Stimulated activated CD4-positive, alpha-beta T cell treated with anti-CD3 and anti-CD28 coated beads, Interleukin-1b, Interleukin-23, amount 100 ng/mL, for 1 hour (primary cell): ENCODE measurements at places on chromosomes 13 and 19.

GRCh38 chr19:3986260-3987041 lies 1.2 kb upstream of the EEF2 start:
- DNase-seq = no peak

GRCh38 chr19:22545751-22546150 lies 88.4 kb upstream of the ZNF492 start:
- no peak for DNase-seq

DNA sequence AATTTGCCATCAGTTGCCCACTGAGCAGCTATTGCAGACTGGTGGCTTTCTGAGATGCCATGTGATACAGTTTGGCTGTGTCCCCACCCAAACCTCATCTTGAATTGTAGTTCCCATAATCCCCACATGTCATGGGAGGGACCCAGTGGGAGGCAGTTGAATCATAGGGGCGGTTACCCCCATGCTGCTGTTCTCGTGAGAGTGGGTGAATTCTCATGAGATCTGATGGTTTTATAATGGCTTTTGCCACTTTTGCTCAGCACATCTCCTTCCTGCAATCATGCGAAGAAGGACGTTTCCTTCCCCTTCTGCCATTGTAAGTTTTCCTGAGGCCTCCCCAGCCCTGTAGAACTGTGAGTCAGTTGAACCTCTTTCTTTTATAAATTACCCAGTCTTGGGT lies 34.8 kb upstream of the ANKRD10 start:
- no peak for DNase-seq

DNA sequence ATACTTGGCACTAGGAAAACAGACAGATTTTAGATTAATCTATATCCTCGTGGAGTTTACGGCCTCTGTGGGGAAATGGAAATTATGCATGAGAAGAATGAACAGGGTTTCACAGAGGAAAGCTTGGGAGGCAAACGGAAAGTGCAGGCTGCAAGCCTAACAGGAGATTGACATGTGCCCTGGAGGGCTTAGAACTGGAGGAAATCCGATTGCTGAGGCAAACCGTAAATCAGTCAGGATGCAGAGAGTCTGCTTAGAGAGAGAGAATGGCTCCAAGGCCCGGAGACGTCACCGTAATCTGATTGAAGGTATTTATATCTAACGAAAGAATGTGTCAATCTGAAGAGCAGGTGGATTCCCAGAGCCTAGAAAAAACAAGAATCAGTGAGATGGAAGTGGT lies 143.2 kb downstream of the KATNAL1 start:
- no peak for DNase-seq

DNA sequence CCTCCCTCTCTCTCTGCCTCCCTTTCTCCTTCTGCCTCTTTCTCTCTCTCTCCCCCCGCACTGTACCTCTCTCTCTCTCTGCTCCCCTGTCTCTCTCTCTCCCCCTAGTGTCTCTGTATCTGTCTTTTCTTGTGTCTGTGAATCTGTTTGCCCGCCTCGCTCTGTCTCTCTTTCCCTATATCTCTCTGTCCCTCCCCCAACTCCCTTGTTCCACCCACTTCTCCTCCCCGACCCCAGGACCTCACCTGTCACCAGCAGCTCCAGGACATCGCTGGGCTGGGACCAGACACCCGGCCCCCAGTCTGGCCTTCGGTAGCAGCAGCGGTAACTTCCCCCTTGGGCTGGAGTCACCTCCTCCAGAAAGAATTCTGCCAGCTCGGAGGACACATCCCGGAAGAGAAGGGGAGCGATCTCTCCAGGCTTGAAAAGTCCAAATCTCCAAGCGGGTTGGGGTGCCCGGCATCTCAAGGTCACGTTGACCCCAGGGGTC lies 3.9 kb downstream of the OSCAR start:
- DNase-seq = no peak

DNA sequence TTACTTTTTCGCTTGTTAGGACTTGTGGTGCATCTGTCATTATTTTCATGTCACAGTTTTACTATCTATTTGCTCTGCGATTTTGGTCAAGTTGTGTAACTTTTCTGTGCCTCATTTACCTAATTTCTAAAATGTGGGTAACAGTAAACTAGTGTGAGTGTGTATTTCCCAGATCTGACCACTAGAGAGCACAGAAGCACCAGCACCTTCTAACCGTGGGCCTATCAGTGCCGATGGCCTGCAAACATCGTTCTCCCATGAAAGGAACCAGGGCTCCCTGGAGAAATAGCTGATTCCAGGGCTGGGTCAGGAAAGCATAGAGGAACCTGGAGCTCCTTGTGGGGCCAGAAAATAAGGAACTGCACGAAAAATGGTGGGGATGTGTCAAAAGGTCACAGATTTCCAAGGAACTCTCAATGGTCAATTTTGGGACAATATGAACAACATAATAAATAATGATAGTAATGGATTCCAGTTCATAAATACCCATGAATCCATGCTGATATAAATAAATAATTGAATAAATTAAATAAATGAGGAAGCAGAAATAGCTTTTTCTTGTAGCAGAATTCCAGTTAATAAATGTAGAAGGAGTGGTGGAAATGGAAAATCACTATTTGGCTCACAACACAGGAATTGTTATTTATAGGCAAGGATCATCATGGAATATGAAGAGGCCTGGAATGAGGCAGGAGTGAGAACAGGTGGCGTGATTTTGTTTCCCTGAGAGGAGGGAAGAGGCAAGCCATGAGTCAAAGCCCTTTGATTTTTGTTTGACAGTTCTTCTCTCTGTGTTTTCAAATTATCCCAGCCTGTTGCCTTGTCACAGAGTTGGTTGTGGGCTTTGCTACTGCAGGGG lies 31.1 kb downstream of the CEACAM8 start:
- no peak for DNase-seq

DNA sequence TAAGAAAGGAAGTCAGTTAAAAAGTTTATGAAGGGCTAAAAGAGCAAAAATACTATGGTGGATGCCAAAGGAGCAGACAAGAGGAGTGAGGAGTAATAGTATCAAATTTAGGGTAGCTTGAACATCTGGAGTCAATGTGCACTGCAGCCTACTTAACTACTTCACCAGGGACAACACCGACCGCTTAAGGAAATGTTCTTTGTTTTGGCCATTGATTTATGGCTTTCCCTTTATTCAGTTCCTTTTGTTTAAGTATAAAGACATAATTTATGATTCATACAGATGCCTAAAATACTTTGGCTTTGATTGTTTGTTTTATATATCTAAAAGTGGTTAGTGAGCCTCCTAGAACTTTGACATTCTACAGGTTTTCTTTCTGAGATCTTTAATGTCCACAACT lies 276.3 kb upstream of the PRR20A start:
- DNase-seq = no peak

DNA sequence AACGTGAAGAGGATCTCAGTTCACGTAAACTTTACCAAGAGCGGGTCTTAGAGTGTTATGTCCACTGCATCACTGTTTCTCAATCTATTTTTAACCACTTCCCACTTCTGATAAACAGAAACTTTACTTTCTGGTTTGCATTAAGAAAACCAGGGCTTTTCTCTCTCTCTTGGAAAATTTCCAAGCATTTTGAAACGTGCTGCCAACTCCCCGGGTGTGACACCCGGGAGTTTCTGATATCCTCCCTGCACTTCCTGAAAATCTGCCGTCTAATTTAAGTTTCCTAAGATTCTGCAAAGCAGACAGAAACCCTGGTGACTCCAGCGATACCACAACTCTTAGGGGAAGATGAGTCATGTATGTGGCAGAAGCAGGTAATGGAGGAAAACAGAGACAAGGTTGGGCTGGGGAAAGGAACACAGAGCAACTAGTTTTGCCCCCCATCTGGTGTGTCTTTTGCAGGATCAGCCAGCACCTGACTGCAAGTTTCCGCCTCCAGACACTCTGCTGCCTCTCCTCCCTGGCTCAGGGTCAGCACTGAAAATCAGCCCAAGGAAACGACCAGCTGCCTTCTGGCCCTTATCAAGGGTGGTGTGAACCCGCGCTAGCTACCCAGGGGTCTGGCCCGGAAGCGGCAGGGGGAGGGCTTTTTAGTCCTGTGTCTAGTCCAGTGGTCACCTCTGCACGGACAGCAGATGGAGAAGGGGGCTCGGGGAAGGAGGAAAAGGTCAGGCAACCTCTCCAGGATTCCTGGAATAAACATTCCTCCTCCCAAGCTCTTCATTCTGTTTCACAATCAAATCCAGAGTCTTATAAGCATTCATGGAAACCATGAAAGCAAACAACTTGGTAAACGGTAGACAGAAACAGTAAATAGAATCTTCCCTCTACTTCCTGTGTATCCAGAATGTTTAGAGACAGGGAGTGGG lies 11.3 kb upstream of the FFAR2 start:
- no peak for DNase-seq

GRCh38 chr19:55253842-55254624 lies 4.8 kb downstream of the PPP6R1 start:
- no peak for DNase-seq

- no peak for DNase-seq
Observed at GRCh38 chr19:57321116-57321515, 844 bp downstream of the ZNF543 start.

- DNase-seq = no peak
Observed at GRCh38 chr13:57558051-57558467, 73.5 kb upstream of the PCDH17 start.

- DNase-seq = no peak
Observed at GRCh38 chr13:52097197-52097596, 31.7 kb downstream of the NEK5 start.

- no peak for DNase-seq
Observed at GRCh38 chr13:110576070-110576394, 14.5 kb upstream of the RAB20 start.

- DNase-seq = no peak
Observed at GRCh38 chr19:51724543-51724942, 752 bp upstream of the HAS1 start.

GRCh38 chr13:40388617-40389016 lies 277.8 kb downstream of the FOXO1 start:
- DNase-seq = peak; percentile 54

DNA sequence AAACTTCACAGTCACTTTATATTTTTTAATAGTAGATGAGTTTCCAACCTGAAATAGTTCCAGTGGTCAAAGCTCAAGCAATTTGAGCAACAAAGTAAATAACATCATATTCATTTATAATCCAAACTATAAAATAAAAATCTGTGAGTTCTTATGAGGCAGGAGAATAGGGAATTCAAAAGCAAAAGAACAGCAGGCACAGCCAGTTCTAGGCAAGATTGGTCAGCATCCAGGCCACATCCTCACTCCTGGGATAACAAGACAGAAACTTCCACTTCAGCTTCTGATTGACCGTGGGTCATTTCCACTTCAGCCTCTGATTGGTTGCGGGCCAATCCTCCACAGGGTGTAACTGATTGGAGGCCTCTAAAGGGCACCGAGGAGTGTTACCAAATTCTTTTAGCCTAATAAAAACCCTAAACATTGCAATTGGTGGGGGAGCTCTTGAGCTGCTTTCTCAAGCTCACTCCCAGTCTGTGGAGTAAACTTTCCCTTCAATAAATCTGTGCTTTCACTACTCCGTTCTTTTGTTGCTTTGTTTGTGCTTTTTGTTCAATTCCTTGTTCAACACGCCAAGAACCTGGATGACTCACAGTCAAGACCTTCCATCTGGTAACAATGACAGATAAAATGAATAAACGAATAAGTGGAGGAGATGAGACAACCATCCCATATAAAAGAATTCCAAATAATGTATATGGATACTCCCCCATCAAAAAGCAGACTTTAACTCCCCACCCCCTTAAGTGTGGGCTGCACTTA lies 42.6 kb upstream of the AMER2 start:
- DNase-seq = no peak

- no peak for DNase-seq
Observed at GRCh38 chr19:7101498-7102253, 32.2 kb downstream of the ZNF557 start.

DNA sequence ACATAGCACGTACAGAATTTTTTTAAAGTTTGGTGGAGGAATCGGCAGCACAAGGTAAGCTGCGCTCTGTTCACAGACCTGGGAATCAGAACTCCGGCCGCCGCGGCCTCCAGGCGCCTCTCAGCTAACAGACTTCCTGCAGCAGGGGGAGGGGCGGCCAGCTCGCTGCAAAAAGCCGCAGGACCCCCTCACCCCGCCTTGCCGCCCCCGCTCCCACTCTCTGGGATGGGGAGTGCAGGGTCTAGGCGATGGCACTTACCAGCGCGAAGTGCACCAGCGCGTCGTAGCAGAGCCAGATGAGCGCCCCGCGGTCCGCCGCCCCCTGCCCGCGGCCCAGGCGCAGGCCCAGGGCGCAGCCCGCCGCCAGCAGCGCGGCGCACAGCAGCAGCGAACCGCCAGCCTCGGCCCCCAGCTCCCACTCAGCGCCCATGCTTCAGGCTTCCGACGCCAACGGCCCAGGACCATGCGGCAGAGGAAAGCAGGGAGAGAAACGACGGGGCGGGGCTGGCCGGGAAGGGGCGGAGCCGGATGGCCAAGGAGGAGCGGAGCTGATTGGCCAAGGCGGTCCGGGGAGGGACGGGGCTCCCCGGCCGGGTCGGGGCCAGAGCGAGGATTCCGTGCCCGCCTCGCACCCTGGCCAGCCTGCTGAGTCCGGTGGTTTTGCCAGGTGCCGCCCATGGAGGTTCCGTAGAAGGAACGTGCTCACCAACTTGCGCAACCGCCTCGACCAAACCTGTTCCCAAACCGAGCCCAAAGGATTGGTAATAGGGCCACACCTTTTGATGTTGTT lies at the start of gene EBPL:
Gene EBPL, minus strand, starts transcription at position 492 of the 790 bp plus-strand sequence. Its CDS starts 62 bp downstream, at position 430.
- DNase-seq = peak; percentile 49

DNA sequence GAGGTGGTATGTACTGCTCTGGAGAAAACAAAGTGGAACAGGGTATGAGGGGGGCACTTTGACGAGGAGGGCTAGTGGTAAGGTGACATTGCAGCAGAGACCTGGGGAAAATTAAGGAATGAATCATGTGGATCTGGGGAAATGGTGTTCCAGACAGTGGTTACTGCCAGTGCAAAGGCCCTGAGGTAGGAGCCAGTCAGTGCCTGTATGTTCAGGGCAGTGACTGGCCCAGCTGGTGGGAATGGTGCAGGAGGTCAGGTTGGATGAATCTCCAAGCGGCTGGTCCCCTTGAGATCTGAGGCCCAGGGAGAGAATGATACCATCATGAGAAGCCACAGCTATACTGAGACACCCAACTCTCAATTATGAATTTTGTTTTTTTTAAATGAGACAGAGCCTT lies 4.9 kb downstream of the VAV1 start:
- no peak for DNase-seq

DNA sequence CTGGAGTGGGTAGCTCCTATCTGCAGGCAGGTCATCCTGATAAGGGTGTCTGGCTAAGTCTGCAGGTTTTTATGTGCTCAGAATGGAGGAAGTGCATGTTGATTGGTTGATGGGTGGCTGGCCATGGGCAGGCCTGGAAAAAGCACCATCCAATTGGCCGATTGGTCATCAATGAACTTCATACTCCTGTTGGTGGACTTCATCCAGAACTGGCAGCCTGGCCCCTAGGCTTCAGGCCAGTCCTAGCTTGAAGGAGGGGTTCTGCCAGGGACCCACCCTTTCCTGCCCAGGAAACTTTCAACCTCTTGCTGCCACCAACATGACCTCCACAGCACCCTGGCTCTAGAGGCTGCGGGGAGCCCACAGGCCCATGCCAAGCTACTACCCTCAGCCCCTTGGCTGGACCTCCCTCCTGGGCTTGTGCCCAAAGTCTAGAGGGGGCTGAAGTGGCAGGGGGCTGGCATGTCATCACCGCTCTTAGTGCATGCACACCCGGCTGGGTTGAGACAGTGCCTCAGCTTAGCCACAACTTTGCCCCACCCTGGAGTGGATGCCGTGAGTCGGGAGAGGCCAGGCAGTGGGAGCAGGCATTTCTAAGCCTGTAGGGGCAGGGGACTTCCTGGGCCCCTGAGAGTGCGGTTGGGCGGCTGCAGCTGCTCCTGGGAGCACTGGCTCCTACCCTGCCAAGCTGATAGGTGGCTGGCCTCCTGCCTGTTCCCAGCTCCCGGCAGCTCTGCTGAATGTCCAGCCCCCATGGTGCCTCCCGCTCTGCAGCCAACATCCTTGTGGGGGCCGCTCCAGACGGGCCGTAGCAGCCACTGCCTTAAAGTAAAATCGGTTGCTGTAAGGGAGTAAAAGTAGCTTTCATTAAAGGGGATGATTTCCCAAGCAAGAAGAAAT lies 13.2 kb downstream of the DNAJC15 start:
- DNase-seq = no peak
